ENCODE measurements at places on chromosomes 6 and 20.
A peak's percentile ranks its signal among the peaks of the same experiment; 100 is the strongest.

GRCh38 chr6:75334266-75335040, 49.9 kb upstream of the TMEM30A start:
- DNase-seq, result no peak

- DNase-seq, result no peak
These were observed 233.3 kb upstream of the ECI2 start for GRCh38 chr6:4368649-4369048.

DNA sequence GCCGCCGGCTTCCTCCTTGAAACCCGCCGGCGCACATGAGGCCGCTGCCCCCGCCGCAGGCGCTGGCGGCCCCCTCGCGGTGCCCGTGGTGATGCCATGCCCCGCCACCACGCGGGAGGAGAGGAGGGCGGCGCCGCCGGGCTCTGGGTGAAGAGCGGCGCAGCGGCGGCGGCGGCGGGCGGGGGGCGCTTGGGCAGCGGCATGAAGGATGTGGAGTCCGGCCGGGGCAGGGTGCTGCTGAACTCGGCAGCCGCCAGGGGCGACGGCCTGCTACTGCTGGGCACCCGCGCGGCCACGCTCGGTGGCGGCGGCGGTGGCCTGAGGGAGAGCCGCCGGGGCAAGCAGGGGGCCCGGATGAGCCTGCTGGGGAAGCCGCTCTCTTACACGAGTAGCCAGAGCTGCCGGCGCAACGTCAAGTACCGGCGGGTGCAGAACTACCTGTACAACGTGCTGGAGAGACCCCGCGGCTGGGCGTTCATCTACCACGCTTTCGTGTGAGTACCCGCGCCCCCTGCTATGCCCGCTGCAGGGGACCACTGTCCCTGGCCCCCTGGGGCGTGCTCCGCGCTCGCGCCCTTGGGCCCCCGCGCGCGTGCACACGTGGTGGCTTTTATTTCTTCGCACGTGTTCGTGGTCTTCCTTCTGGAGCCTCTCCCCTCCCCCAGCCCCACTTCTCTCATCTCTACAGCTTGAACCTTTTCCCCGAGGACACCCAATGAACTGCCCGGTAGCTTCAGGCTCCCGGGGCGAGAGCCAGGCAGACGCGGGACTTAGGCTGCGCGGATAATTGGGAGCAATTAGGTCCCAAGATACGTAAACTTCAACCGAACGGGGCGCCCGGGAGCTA, 453 bp downstream of the KCNQ5 start:
- DNase-seq, result peak; percentile 68

DNA sequence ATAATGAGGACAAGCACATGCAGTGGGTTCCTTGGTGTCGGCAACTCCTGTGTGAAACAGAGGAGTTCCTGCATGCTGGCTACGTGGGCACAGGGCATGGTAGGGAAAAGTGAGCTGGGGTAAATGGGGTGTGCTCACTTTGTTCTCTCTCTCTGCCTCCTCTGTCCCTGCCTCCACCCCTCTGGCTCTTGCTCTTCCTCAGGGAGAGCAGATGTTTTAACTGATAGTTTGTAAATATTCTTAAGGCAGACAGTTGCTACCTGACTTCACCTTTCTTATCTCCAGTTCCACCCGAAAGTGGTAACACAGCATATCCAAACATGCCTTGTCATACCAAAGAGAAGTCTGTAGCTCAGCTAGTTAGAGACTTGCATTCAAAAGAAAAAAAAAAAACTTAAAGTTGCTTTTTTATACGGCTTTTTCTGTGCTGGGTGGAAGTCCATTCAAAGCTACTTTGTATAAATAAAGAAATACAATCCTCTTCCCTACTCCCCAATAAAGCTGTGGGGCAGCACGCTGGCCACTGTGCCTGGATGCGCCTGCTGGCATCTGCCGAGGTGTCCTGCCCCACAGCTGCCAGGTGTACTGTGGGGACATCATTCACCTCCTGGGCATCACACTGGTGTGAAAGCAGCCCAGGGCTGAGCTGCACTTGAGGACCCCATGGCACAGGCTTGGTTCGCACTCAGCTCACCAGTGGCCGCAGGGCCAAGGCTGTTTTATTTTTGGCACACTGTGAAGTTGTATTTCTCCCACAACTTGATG, 93.6 kb downstream of the FOXC1 start:
- DNase-seq, result no peak

DNA sequence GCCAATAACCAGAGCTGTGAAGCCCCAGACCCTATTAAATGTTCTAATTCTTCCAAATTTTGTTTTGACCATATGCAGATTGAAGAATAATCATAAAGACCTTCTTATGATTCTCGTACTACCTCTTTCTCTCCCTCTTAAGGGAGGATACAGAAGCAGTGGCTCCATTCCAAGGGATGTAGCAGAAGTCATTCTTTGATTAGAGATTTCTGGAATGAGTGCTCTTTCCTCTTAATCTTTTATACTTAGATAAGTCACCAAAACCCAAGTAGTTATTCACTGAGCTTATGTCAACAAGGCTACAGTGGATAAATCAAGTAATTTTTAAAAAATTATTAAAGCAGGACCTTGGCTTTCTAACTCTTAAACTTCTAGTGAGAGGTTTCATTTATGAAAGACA, 266.0 kb upstream of the STXBP5 start:
- no peak for DNase-seq

DNA sequence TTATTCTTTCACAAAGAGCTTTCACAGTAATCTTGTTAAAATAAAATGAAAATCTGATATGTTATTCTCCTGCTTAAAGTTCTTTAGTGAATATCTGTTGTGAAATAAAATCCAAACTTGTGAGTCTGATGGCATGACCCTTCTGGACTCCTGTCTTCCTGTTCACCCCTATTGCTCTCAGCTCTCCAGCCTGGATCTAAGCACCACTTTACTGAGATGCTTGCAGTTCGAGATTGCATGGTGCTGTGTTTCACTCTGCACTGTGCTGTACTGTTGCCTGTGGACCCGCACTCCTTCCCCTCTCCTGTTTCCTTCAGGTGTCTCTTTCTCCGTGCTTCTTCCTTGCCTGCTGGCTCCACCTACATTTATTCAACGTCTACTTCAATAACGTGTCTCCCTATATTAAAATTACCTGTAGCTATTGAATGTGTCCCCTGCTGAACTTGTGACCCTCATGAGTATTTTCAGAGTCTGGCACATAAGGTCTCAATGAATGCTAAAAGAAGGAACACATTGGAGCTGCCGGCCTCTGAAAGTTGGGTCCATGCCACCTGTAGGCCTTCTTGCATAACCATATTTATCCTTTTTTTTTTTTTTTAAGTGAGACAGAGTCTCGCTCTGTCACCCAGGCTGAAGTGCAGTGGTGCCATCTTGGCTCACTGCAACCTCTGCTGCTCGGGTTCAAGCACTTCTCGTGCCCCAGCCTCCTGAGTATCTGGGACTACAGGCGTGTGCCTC, 100.1 kb downstream of the ARID1B start:
- no peak for DNase-seq

- no peak for DNase-seq
These were observed 1155.3 kb upstream of the GJE1 start for GRCh38 chr6:140977403-140977802.

DNA sequence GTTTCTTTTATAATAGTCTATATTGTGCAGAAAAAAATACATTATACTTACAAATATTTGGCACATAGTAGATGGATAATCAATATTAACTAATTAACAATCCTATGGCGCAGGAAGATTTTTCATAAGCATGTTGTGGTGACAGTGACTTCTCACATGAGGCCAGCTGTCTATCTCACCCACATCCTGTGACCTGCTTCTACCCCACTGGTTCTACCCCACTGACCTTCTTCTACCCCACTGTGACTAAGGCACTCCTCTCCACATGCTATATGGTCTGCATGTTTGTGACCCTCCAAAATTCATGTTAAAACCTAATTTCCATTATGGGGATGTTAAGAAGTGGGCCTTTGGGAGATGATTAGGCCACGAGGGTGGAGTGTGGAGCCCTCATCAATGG, 394.8 kb upstream of the AGPAT4 start:
- no peak for DNase-seq

- DNase-seq, result no peak
These were observed 13.8 kb upstream of the PTPRA start for GRCh38 chr20:2859330-2860121.

- peak; percentile 71 for DNase-seq
These were observed 63.1 kb upstream of the KLHL31 start for GRCh38 chr6:53728570-53729194.

GRCh38 chr20:21505161-21505809, 8.6 kb downstream of the NKX2-2 start:
- peak; percentile 85 for DNase-seq

- peak; percentile 47 for DNase-seq
These were observed 170.0 kb downstream of the GPX5 start for GRCh38 chr6:28695715-28696114.

- DNase-seq, result no peak
These were observed 622.6 kb upstream of the SLC35B3 start for GRCh38 chr6:9057937-9058336.

GRCh38 chr20:36820928-36821327, 47.4 kb upstream of the DSN1 start:
- no peak for DNase-seq

DNA sequence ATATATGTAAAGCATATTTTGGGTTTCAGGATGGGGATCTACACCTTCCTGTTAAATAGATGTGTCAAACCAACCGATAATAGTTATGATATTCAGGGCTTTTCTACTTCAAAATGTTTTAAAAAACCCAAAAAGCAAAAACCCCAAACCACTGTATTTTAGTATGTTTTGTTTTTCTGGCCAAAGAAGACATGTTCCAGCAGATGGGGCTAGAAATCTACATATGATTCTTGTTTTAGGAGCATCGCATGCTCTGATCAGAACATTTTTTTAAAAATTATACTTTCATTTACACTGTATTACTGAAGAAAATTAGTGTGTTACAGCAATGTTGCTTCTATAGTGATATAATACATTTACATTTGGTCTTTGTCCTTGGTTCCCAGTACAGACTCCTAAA, 11.0 kb downstream of the RMND1 start:
- no peak for DNase-seq

- DNase-seq, result no peak
These were observed 92.0 kb upstream of the FRMD1 start for GRCh38 chr6:168170841-168171601.

GRCh38 chr6:48744948-48745347, 634.0 kb upstream of the PTCHD4 start:
- no peak for DNase-seq

DNA sequence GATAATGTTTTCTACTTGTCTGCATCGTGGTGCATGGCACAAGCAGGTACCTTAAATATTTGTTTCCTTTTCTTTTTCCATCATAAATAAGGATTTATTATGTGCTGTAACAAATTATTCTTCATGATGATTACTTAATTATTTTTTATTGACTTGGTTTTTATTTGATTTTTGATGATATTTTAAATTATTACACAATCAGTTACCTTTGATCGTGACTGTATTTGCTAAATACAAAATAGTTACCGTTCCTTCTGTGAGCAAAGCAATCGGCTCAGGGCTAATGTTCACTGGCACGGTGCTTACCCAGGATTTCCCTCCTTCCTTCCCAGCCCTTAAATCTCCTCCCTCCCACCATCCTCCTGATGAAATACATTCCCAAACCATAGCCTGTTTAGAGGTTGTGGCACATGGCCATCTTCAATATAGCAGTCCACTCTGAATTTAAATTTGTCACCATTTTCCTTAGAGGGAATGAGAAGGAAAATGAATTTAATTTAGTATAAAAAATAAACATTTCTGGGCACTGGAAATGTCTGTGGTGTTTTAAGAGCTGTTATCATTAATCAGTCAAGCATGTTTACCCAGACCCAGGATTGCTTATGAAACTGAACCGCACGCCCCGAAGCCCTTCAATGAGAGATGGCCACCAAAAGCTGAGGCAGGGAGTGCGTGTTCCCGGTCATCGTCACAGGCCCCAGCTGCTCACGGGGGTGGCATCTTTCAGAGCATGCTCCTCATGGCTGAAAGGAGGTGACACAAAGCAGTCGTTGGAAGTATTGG, 23.0 kb upstream of the EXOC2 start:
- DNase-seq, result no peak

- DNase-seq, result peak; percentile 18
These were observed 6.4 kb downstream of the ZUP1 start for GRCh38 chr6:116662202-116662601.

DNA sequence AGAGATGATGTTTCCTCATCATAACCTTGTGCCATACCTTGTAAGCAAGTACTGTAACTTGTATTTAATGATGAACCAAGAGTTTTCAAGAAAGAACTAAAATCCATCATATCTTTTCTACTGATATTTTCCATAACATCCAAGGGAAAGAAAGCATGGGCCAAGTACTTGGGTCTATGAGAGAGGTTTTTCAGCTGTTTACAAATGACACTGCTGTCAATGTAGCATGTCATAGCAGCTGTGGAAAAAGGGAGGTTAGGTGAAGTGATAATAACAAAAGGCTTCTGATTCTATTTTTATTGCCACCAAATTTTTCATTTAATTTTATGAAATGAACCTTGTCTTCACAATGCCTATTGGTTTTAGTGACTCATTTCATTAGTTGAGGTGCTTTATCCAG, 482.3 kb downstream of the LMBRD1 start:
- no peak for DNase-seq

DNA sequence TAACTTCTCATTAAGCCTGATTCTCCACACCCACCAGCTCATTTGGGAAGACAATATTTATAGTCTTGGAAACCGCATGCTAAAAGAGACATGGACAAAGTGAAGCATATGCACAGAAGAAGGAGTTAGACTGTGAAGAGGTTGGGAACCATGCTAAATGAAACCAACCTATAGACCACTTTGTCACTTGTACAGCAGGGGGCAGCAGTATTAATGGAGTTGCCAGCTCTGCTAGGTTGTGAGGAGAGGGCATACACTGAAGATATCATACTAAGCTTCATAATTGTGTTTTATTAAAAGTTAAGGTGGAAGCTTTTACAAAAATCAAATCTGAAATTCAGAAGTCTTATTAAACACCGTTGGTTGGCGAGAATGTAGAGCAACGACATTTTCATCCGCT, 38.3 kb upstream of the HMGCLL1 start:
- DNase-seq, result peak; percentile 40

DNA sequence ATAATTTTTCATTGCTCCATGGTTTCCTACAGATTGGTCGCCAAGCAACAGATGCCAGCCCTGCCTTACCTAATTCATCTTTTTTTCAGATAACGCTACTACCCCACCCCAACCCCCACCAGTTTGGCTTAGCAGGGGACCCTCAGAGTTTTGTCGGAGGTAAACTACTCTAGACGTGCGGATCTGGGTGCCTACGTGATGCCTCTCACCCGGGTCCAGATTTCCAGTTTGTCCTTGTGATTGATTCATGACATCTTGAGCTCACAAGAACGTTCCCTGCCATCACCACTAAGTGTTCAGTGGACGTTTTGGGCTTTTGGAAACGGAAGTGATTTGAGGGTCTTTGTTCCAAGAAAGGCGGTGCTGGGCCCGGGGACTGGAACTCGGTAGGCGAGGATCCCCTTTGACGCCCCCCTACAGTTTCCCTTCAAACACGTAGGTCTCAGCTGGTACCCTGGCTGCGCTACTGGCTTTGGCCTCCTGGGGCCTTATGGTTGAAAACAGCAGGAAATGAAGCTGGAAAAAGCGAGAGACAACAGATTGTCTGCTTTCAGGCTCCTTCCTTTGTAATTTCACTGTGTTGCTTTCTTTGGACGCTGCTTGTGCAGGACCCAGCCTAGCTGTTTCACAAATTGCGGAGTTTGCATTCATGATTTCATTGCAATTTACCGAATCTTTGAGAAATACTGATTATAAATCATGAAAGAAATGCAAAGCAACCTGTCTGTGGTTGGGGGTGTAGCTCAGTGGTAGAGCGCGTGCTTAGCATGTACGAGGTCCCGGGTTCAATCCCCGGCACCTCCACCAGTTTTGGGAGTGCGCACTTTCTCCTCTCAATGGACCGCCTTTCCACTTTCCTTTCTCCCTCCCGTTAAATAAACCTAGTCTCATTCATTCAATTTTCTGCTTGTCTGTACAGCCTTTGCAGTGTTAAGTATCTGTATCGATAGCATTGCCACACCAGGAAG, 81.0 kb downstream of the GPX5 start:
- DNase-seq, result peak; percentile 82
